GM12864 (cell line): ENCODE measurements at places on chromosomes 5 and 9.
A peak's percentile ranks its signal among the peaks of the same experiment; 100 is the strongest.

DNA sequence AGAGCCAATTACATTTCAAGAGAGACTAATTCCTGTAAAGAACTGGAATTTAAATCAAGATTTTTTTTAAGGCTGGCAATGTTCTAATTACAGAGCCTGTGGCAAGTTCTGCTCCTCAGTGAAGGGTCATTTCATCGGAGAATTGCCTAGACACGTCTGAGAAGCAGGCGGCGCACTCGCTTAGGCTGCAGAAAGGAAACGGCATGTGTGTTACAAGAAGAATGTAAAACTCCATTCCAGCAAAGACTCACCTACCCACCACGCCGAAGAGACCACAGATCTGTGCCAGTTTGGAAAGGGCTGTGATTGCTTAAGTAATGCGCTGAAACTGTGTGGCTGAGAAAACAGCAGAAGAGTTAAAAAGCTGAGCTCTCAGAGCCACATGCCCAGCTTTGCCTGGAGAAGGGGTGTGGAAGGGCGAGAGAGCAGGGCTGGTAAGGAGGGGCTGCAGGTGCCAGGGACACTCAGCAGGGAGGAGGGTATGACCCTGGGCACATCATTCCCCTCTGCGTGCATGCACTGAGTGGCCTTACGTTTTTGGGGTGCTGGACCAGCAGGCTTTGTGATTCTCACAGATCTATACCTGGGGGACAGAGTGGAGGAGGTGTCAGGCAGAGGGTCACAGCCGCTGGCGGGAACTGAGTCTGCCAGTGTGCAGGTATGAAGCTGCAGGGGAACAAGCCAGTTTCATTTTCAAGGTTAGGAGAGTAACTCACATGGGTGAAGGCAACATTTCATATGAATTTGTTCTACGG lies 17.8 kb upstream of the SLC25A51 start:
- DNase-seq = no peak

DNA sequence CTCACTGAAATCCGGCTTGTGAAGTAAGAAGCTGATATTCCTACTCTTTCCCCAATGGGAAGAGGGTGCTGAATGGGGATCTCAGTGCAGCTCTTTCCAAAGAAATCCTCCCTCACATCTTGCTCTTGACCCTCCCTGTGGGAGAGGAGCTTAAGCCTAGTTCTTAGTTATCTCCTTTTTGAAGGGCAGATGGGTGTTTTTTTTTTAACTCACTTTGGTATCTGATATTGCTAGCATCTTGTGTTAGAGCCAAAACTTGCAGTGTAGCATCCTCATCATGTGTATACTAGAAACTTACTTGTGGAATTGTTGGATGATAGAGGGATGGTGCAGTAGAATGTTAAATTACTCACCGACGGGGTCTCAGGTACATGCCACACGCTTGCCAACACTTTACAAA lies 90.2 kb downstream of the F2RL2 start:
- no peak for DNase-seq

DNA sequence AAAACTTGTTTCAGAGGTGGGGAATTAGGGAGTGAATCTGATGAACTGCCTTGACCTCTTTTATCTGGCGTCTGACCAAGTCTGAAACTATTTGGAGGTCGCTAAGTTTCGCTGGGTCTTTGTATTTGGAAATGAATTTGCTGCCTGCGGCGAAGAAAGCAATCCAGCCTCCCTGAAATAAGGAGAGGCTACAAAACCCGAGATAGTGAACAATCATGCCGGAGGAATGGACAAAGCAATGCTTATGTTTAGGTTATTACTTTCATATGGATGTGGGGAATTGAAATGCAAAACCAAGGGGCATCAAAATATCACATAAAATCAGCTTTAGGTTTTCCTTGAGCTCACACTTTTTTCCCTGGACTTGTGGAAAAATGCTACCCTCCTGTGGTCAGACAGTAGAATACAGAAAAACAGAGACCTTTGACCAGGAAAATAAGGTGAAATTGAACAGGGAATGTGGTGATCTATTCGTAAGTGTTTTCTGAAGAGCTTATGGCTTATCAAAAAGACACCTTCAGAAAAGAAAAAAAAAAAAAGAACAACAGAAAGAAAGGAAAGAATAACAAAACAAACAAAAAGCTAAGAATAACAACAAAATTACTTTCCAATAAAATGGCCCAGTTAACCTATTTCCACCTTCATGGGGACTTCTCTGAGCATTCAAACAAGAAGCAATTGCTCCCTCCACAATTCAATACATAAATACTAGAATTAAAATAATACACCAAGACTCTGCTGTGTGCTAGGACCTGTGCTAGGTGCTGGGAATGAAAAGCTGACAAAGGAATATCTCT lies 68.6 kb upstream of the DPYSL3 start:
- DNase-seq = no peak

GRCh38 chr5:93850311-93850710 lies 108.9 kb upstream of the POU5F2 start:
- no peak for DNase-seq

DNA sequence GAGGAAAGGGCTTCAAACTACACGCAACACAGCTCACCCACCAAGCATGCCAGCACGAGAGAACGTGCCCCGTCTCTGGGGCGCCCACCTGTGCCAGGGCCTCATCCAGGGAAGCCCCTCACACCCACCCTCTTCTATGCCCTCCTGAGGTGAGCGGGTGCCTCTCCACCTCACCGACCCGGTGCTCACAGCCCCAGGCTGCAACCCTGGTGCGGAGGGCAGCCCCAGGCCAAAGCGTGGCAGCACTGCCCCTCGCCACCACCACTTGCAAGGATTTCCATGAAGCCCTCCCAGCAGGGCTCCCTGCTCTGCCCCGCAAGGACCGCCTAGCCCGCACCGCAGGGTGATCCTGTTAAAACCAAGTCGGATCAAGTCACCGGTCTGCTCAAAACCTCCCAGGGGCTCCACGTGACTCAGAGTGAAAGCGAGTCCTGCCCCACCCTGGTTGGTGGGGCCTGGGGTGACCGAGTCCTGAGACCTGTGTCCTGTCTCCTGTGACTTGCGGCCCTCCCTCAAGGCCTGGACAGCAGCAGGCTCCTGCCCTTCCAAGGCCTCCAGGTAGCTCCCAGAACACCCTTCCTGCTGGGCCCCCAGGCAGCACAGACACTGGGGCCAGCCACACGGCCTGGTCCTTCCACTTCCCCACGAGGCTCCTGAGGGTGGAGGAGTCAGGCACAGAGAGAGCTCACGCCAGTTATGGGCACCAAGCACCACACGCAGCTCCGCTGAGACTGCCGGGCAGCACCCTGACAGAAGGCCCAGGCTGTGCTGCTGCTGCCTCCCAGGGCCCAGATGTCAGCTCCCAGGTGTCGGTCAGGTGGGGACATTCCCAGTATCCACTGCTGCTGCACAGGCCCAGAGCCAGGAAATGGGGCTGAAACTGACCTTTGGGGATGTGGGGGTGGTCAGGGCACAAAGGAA lies 12.7 kb downstream of the BRD3 start:
- DNase-seq = no peak

DNA sequence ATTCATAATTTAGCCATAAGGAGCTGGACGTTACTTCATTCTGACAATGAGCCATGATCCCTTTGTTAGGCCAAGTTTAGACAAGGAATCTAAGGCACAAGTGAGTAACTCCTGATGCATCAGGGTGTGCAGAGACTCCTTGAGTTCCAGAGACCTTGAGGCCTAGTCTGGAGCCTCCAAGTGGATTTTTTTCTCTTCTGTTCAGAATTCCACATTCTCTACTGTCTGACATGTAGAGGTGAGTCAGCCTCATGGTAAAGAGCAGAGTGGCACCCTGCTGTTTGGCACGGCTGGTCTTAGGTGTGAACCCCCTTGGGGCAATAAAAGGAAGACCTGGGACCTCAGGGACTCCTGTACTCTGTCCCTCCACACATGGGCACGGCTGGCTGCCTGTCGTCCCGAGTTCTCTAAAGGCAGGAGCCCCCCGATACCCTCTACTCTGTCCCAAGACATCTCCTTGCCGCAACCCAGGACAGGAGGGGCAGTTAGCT lies 22.0 kb upstream of the TGFBI start:
- no peak for DNase-seq

GRCh38 chr5:139600336-139600949 lies 39.3 kb downstream of the UBE2D2 start:
- no peak for DNase-seq

- no peak for DNase-seq
Measured at GRCh38 chr9:113630386-113631136, 167.0 kb downstream of the RGS3 start.

- no peak for DNase-seq
Measured at GRCh38 chr9:35172878-35173277, 11.1 kb downstream of the UNC13B start.

DNA sequence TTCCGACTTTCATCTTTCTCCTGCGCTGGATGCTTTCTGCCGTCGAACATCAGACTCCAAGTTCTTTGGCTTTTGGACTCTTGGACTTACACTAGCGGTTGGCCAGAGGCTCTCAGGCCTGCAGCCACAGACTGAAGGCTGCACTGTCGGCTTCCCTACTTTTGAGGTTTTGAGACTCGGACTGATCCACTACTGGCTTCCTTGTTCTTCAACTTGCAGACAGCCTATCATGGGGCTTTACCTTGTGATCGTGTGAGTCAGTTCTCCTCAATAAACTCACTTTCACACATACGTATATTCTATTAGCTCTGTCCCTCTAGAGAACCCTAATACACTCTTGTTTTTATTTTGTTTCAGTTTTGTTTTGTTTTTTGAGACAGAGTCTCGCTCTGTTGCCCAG lies 10.3 kb downstream of the FKBP15 start:
- DNase-seq = no peak

- no peak for DNase-seq
Measured at GRCh38 chr5:132566657-132567056, 9.9 kb downstream of the RAD50 start.

GRCh38 chr9:133443982-133444381 lies 15.8 kb upstream of the CACFD1 start:
- no peak for DNase-seq

- peak; percentile 25 for DNase-seq
Measured at GRCh38 chr9:31445960-31446359, 938.5 kb upstream of the ACO1 start.

- DNase-seq = no peak
Measured at GRCh38 chr5:8727396-8727795, 818.5 kb downstream of the SEMA5A start.

DNA sequence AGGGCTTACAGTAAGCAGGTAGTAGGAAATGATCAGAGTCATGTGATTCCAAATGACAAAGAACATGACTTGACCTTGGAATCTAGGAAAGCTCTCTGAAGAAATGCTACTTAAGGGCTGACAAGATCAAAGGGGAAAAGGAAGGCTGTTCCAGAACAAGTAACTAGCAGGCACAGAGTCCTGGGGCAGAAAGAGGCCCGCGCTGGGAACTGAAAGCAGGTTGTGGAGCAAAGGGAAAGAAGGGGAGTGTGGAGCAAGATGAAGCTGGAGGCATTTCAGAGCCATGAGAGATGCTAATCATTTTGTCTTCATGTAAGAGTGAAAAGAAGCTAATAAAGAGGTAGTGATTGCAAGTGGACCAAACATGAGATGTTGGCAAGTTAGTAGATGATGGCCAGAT lies 397.5 kb downstream of the DTWD2 start:
- DNase-seq = no peak

DNA sequence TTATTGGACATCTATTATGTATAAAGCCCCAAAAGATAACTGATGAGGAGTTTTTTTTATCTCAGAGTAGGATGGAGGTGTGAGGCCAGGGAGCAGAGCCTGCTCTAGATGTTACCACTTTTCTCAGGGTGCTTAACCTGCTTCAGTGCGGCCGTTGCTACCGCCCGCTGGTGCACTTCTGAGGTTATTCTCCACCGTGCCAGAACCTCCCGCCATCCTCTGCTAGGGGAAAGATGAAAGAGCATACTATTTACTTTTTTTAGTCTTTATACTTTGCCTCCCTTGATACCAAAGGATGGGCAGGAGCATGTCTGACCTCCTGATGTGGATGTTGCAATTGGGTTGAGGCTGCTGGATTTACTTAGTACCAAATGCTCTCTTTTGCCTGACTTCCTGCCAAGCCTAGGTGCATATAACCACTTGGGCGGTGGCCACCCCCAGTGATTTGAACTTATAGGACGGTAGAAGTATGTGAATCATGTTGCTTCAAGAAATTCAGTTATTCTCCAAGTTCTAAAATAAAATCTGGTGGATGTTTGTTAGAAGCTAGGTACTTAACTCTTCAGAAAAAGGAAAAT lies 71.1 kb upstream of the HSPB3 start:
- no peak for DNase-seq

- DNase-seq = no peak
Measured at GRCh38 chr5:66927140-66927539, 269.5 kb downstream of the CD180 start.

- peak; percentile 5 for DNase-seq
Measured at GRCh38 chr9:100700689-100701318, 122.9 kb downstream of the CAVIN4 start.

- no peak for DNase-seq
Measured at GRCh38 chr5:69033690-69034089, 60.1 kb upstream of the SLC30A5 start.

DNA sequence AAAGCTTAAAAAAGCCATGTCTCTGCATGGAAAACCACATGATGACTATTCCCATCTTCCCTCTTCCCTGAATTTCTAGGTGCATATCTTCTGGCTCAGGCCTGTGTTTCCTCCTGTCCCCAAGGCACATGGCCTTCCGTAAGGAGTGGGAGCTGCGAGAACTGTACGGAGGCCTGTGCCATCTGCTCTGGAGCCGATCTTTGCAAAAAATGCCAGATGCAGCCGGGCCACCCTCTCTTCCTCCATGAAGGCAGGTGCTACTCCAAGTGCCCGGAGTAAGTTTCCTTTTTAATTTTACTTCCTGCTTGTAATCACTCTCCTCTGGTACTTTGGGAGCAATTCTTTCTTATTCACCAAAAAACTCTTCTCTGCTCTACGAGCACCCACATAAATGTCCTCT lies 83.6 kb downstream of the RFK start:
- no peak for DNase-seq

GRCh38 chr9:106644661-106645060 lies 218.3 kb upstream of the ZNF462 start:
- DNase-seq = no peak

- DNase-seq = no peak
Measured at GRCh38 chr5:1782385-1783215, 17.0 kb downstream of the MRPL36 start.

- DNase-seq = no peak
Measured at GRCh38 chr9:15373881-15374280, 48.8 kb upstream of the SNAPC3 start.

DNA sequence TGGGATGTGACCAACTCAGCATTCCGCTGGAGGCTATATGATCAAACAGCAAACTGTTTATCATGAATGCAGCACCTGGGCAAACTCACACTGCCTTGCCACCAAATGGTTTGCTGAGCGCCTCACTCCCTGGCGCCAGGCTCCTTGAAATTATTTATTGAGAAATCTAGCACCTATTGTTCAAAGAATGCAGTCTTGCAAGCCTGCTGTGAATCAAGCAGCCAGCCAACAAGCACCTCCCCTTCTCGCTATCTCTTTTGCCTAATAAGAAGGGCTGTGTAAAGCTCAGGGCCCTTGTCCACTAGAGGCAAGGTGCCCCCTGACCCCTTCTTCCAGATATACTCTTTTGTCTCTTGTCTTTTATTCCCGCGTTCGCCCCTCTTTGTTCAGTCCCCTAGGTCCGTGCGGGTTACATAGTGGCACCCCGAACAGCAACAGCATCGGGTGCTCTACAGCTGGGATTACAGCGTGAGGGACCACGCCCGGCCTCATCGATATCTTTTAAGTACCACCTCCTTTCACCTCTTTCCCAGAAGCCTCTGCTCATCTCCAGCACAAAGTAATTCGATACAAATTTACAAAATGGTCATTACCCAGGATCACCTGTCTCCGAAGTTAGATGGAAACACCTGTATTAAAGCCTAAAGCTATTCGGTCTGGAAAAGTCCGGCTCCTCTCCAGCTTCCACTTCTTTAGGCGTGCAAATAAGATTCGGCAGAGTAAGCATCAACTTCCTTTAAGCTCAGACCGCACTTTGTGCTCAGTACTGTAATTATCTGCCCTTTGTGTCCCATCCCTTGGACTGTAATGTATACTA lies 896 bp downstream of the RIGI start:
- no peak for DNase-seq
